Mammary epithelial cell (primary cell): ENCODE measurements at places on chromosomes 7 and 10. TPM values are rescaled to one million over a fixed set of nuclear protein-coding genes. Genes with fewer than 3 reads are reported as not detected.

The PRKG1 gene
- 0.03 TPM for polyA plus RNA-seq

The SERPINE1 gene
- polyA plus RNA-seq: 741 TPM

The NEUROG3 gene
- not detected for polyA plus RNA-seq

The MAT1A gene
- polyA plus RNA-seq: 0.16 TPM

The SPDYE9 gene
- not detected for polyA plus RNA-seq

The CRYGN gene
- polyA plus RNA-seq: not detected

The RPS24 gene
- 3,275 TPM for polyA plus RNA-seq

The SCART1 gene
- 0.67 TPM for polyA plus RNA-seq

The GHRHR gene
- not detected for polyA plus RNA-seq

The CPSF4 gene
- 28.8 TPM for polyA plus RNA-seq
